ENCODE measurements at places on chromosomes 16 and 17.

GRCh38 chr17:14737984-14738651, 437.2 kb downstream of the HS3ST3B1 start:
- peak; percentile 33 for DNase-seq

- no peak for DNase-seq
These were observed 41.0 kb downstream of the RAI1 start for GRCh38 chr17:17722081-17722905.

DNA sequence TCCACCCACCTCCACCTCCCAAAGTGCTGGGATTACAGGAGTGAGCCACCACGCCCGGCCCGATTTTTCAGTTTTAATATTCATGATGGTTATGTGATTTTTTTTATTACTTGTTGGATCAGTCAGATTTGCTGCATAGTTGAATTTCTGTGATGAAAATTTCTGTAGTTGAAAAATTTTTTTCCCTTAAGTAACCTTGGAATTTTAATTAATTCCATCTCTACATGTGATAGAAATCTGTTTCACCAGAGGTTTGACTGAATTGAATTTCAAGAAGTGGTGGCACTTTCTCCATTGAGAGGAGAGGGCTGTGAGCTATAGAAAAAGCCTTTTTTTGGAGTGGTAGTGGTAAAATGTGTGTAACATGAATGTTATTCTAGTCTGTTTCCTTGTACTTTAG, 24.7 kb downstream of the WIPF2 start:
- no peak for DNase-seq

DNA sequence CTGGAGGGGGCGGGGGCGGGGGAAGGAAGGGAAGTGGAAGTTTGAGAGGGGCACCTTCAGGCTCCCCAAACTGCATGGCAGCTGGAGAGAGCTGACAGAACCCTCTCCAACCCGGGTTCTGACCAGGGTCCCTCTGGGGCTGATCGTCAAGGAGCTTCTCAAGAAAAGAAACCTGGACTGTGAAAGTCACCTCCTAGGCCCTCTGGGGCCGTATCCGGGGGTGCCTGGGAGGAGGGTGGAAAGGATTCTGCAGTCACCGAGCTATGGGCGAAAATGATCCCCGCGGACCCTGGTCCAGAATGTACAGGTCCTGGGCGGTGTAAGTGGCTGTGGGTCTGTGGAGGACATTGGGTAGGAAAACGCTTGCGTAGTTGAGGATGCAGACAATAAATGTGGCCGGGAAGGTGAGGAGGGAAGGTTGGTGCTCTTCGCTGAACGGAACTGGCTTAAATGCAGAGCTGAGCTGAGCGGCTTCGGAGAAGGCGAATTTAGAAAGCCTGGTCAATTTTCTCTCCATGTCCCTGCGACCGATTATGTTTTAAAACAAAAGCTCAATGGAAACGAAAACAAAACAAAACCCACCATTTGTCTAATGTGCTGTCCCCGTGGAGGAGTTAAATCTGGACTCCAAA, 3.6 kb upstream of the LHX1 start:
- DNase-seq = no peak

Measured in LoVo (cell line).